Central memory CD8-positive, alpha-beta T cell (primary cell): ENCODE measurements at places on chromosomes 3 and 15.

DNA sequence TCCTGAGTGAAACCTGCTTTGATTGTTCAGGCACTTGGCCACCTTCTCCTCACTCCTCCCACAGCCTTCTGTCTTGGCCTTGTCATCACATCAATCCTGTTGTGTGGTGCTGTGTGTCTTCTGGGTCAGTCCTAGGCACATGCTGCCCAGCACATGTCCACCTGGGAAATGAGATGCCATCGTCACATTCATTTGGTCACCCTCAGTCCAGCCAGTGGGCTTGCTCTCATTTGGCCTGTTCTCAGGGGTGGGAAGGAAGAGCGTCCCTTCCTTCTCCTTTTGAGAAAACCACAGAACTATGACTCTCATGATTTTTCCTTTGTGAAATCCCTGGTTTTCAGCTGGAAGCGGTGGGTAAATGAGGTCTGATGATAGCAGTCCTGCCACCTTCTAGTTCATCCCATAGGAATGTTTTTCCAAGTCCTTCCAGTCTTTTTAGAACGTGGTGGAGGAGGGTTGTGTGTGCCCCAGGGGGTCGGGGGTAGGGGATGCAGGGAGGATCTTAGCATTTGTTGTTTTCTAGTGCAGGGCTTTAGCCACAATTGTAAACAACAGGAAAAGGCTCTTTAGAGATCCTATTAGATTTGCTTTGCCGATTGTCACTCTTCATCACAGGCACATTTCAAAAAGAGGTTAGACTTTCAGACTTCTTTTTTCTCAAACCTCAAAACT lies 8.4 kb upstream of the PLA1A start:
- H3K36me3 ChIP-seq = peaks cover 4% of the 10 kb centered on the region
- no peak overlapping the region for H3K4me3 ChIP-seq
- H3K27ac ChIP-seq = no peak overlapping the region
- H3K4me1 ChIP-seq = no peaks in the 10 kb centered on the region
- DNase-seq = no peak
- peaks cover 13% of the 10 kb centered on the region for H3K27me3 ChIP-seq

GRCh38 chr15:98668566-98669308 lies 20.4 kb downstream of the IGF1R start:
- DNase-seq = no peak
- H3K36me3 ChIP-seq = peaks cover 2% of the 10 kb centered on the region
- peaks cover 49% of the 10 kb centered on the region for H3K27me3 ChIP-seq
- H3K27ac ChIP-seq = no peak overlapping the region
- H3K4me3 ChIP-seq = no peak overlapping the region

GRCh38 chr3:57856675-57857074 lies 100.6 kb downstream of the SLMAP start:
- no peak for DNase-seq
- peaks cover 12% of the 10 kb centered on the region for H3K36me3 ChIP-seq
- no peaks in the 10 kb centered on the region for H3K4me1 ChIP-seq
- H3K27me3 ChIP-seq = no peaks in the 10 kb centered on the region
- H3K27ac ChIP-seq = no peak overlapping the region

DNA sequence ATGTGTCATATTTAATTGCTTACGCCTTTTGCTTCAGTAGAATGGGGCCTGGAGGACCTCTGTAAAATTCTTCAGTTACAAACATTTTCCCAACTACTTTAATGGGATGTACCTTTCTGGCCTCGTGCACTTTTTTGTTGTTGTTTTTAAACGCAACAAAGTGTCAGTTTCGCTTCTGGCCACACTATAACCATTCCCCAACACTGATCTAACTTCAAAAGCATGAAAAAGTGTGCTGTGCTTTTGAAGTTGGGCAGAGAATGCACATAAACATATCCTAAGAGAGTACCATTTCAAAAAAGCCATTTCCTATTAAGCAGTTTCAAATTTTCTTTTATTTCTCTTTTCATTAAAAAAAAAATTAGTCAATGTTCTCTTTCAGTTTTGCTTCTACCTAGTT lies 435.8 kb downstream of the CNTN6 start:
- no peak overlapping the region for H3K4me3 ChIP-seq
- H3K27ac ChIP-seq = no peak overlapping the region
- H3K4me1 ChIP-seq = no peaks in the 10 kb centered on the region
- DNase-seq = no peak
- H3K27me3 ChIP-seq = no peaks in the 10 kb centered on the region

DNA sequence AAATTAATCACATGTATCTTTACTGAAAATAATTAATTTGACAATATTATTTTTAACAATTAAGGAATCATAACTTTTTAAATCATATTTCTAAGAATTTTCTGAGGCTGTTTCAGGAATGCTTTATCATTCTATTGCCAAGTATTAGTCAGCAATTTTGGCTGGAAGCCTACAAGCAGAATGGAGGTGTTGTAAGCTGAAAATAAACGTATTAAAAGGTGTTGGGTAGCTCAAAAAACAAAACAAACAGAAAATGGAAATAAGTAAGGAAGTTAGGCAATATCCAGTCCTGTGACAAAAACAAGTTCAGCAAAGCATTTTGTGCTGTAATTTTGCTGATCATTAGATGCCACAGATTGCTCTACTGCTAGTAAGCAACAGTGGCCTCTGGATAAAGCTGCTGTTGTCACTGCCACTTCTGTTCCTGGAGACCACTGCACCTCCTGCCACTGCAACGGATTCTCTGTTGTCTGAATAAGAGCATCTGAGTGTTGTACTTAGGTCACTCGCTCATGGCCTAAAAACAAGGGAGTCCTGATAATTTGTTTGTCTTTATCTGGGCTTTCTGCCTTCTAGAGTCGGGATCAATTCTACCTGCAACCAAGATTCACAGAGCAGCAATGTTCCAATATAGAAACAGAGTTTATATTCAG lies 63.5 kb upstream of the SLITRK3 start:
- no peaks in the 10 kb centered on the region for H3K4me1 ChIP-seq
- no peaks in the 10 kb centered on the region for H3K36me3 ChIP-seq
- H3K27me3 ChIP-seq = no peaks in the 10 kb centered on the region
- no peak overlapping the region for H3K27ac ChIP-seq

- H3K4me3 ChIP-seq = no peak overlapping the region
- peaks cover 18% of the 10 kb centered on the region for H3K4me1 ChIP-seq
- H3K27me3 ChIP-seq = no peaks in the 10 kb centered on the region
- H3K27ac ChIP-seq = no peak overlapping the region
These were observed 40.5 kb downstream of the SLC12A6 start for GRCh38 chr15:34297059-34297458.

- H3K36me3 ChIP-seq = no peaks in the 10 kb centered on the region
- DNase-seq = no peak
- H3K27me3 ChIP-seq = peaks cover 5% of the 10 kb centered on the region
- H3K27ac ChIP-seq = no peak overlapping the region
- no peak overlapping the region for H3K4me3 ChIP-seq
These were observed 614.4 kb downstream of the FHIT start for GRCh38 chr3:60636846-60637245.
